ENCODE measurements at places on chromosomes 3 and 15. TPM values are rescaled to one million over a fixed set of nuclear protein-coding genes. Genes with fewer than 3 reads are reported as not detected.

Gene CRBN
- total RNA-seq = 24.3 TPM

Gene CFAP161
- not detected for total RNA-seq

Gene CCDC32
- 30.3 TPM for total RNA-seq

Gene NAALADL2
- 3.8 TPM for total RNA-seq

Gene MUC13
- not detected for total RNA-seq

Gene RAD51
- 9.1 TPM for total RNA-seq

All from cardiac atrium fibroblast (primary cell).